Left kidney (tissue), 8 donors: ENCODE measurements at places on chromosomes 11 and 22. TPM values are rescaled to one million over a fixed set of nuclear protein-coding genes. Genes with fewer than 3 reads are reported as not detected.

KCNJ1 gene
- 76.0 TPM for polyA plus RNA-seq

MMP12 gene
- 4.4 TPM for polyA plus RNA-seq

PLAAT2 gene
- polyA plus RNA-seq, result 0.88 TPM

PAMR1 gene
- polyA plus RNA-seq, result 4.3 TPM

- DNase-seq, result no peak
Observed at GRCh38 chr11:9982127-9982795, 311.8 kb downstream of the SBF2 start.

DNA sequence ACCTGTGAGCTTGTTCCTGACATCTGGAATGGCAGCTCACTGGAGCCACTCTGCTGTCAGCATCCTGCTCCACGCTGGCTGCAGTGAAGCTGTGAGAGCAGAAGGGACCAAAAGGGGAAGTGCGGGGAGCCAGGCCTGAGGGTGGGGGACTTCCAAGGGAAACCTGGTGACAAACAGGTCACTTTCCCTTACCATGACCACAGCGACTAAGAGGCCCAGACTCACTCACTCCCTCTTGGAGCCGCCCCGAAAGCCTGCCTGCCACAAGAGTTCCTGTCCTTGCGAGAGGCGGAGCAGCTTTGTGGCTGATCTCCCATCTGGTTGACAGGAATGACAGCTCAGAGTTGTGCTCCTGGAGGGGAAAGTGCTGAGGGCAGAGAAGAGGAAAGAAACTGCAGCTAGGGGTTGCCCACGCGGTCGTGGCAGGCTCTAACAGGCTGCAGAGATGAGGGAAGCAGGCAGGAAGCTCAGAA lies 183.8 kb upstream of the NTM start:
- DNase-seq, result no peak

GRCh38 chr11:7575841-7576725 lies 62.3 kb downstream of the PPFIBP2 start:
- no peak for DNase-seq

DNA sequence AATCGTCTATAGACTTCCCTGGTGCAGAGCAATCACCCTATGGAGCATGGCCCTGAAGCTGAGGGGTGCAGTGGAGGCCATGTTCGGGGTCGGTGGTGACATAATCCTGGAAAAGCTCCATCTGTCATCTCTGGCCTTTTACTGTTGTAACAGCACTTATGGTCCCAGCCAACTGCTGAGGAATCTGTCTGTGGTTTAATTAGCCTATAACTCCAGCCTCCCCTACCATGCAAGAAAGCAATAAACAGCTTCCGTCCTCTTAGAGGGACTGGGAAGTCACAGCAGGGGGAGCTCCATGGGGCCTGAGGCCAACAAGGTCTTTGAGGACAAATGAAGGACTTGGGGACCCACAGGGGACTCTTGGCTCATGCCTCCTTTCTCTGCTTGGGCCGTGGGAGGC lies 159.1 kb upstream of the NECTIN1 start:
- DNase-seq, result peak; percentile 46

PATE4 gene
- polyA plus RNA-seq, result 0.20 TPM

DNA sequence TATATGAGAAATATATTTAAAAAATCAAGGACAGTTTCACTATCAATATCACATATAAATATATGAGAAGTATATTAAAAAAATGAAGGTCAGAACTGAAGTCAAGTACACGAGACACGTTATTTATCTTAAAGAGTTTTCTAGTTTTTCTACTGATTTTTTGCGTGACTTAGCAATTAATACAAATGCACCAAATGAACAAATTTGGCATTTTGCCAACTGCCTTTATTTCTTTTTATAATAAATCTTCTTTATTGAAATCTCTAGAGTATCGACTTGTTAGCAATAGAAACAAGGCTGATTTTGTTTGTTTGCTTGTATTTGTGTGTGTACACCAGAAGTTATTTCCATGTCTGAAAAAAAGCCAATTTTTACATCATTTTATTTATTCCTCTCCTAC lies 1684.7 kb upstream of the RAG2 start:
- no peak for DNase-seq

UQCR10 gene
- 127 TPM for polyA plus RNA-seq

DNA sequence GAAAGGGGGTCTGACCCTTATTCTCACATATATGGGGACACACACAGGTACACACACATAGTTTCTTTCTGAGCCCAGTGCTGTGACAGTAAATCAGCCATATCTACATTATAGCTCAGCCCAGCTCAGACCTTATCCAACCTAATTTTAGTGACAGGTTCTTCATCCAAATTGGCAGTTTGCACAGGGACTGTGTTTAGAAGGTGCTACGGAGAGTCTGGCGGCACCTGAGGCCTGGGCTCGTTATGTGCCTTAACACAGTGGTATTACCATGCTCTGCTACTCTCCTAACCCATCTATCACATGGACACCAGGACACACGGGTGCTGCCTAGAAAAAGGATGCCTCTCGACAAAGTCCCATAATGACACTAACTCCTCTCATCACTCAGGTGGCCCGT lies 109.3 kb downstream of the GALNT18 start:
- DNase-seq, result no peak

TENM4 gene
- 24.5 TPM for polyA plus RNA-seq

GRCh38 chr11:122197066-122197987 lies 81.3 kb upstream of the BLID start:
- no peak for DNase-seq

GRCh38 chr11:121654843-121655536 lies 202.2 kb upstream of the SORL1-AS1 start:
- no peak for DNase-seq

DNA sequence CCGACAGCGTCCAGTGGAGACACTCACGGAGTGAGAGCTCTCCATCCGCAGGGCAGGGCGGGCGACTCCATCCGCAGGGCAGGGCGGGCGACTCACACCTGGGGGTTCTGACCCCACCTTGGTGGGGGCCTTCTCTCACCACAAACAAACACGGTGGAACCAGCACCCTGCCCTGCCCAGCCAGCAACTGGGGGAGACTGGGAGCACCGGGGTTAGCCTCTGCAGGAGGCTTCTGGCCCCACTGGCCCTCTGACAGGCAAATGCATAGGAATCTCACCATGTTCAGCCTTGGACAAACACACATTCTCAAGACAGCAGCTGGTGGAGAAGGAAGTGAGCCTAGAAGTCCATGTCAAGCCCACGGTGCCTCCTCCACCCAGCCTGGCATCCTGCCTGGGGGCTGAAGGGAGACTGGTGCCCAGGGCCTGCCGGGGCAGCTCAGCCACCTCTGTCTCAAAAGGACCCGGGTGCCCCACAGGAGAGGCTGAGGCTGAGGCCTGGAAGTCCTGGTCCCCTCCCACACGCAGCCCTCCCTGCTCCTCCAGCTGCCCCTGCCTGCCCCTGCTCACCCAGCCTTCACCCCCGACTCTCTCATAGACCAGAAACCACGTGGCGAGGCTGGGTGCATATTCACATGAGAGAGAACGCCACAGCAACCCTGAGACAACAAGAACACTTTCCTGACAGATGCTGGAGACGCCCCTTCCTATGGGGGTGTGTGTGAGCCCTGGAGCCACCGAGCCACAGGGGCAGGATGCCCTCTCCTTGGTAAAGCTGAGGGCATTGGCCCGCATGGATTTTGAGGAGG lies 98.4 kb upstream of the B3GAT1 start:
- DNase-seq, result no peak

DNA sequence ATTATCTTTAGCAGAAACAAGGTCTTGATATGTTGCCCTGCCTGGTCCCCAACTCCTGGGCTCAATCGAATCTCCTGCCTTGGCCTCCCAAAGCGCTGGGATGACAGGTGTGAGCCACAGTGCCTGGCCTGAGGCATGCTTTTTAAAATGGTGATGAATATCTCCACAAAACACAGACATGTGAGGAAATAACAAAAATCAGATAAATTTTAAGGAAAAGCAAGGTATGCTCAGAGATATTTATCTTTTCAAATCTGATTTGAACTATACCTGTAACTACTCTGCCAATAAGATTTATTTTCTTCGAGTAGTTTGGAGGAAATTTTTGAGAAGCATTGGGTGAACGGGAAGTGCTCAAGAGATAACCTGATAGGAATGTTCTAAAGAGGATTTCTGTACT lies 35.9 kb upstream of the MMP20 start:
- no peak for DNase-seq

DNA sequence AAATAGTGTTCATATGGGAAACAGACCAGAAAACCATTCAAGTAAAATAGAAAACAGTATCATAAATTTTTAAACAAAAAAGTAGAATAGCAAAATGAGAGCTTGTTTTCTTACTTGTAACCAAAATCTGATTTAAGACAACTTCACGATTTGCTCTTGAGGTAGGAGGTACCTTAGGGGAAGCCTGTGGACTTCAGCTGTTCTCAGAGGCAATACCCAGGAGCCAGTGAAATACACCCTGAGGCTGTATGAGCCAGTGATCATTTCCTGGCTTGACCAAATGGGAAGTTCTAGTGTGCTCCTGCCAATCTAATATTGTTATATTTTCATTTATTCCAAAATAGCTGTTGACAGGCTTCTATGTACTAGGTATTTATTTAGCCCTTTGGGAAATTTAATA lies 104.8 kb downstream of the ARHGAP42 start:
- DNase-seq, result no peak

ZC3H7B gene
- 80.3 TPM for polyA plus RNA-seq

ELMOD1 gene
- 0.12 TPM for polyA plus RNA-seq

DNA sequence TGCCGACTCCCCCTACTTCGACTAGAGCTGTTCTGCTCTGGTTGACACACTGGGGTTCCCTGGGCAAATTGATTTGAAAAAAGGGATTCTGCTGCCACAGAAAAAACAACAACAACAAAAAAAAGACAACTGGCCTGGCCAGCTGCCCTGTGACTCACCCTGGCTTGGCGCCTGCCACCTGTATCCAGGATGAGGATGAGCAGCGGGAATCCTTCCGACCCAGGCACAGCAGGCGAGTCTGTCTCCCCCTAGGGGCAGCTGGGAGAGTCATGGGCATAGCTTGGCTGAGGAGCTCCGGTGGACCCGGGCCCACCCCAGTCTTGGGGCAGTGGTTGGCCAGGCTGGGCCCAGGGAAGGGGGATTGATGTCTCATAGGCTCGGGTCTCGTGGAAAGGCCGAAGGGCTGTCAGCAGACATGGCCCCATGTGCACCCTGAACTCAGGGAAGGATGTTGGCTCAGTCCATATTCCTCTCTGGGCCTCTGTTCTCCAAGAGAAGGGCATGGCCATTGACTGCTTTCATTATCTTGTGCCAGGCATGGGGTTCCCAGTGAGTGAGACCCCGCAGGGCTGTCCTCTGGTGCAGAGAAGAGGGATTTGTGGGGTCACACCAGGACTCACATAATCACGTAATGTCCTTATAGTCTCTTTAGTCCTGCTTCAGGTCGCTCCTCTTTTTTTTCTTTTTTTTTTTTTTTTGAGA lies 10.4 kb upstream of the SUN2 start:
- no peak for DNase-seq

DNA sequence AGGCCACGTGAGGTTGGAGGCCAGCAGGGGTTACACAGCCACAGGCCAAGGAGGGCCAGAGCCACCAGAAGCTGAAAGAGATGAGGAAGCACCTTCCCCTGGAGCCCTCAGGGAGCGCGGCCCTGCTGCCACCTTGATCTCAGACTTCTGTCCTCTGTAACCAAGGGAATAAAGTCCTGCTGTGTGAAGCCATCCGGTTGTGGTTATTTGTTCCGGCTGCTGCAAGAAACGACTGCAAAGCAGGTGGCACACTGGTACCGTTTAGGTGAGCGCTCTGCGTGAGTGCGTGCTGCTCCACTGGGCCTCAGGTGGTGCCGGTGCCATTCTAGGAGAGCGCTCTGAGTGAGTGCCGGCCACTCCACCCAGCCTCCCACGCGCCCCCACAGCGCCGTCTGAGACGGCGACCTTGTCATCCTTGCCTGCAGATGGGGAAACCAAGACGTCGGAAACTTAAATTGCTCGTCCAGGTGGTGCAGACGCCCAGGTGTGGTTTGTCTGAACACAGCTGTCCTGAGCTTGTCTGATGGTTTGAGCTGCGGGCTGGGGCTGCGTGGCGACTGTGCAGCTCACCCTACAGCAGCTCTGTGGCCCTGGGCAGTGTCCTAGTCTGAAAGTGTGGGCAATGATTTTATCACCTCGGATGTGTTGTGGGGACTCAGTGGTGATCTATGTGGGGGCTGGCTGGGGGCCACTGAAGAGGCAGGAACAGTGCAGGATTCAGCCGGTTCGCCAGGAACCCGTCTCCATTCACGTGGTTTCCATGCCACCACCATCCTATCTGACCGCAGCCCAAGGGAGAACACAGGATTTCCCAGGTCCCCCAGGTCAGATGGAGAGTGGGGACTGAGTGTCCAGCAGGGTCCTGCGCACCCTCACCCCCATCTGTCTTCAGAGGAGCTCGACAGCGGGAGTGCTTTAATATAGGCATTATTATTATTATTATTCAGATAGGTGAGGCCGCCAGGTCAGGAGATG lies 4.6 kb upstream of the MRGPRG start:
- no peak for DNase-seq

DNA sequence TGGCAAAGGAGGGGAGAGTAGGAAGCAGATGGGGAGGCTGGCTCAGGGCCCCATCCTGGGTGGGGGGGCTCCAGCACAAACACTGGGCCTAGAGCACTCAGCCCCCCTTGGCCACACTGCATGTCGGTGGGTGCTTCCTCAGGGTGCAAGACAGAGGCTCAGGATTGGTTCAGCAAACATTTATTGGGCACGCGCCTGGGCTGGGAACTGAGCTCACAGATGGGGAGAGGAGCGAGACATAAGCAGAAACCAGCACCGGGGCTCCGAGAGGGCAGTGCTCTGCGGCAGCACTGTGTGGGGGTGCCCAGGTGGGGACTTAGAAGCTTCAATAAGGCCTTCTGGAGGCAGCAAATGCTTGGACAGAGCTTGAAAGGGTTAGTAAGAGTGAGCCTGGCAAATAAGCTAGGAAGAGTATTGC lies 12.1 kb upstream of the EHD1 start:
- no peak for DNase-seq

C11orf52 gene
- polyA plus RNA-seq, result 10.0 TPM

- peak; percentile 83 for DNase-seq
Observed at GRCh38 chr11:46392421-46393230, 1.1 kb upstream of the CHRM4 start.

- no peak for DNase-seq
Observed at GRCh38 chr11:69949327-69949726, 128.8 kb upstream of the ANO1 start.

MMP8 gene
- not detected for polyA plus RNA-seq

GRCh38 chr11:111047374-111047773 lies 198.2 kb upstream of the POU2AF2 start:
- no peak for DNase-seq

- DNase-seq, result no peak
Observed at GRCh38 chr11:75323609-75324008, 27.9 kb downstream of the ARRB1 start.

DNA sequence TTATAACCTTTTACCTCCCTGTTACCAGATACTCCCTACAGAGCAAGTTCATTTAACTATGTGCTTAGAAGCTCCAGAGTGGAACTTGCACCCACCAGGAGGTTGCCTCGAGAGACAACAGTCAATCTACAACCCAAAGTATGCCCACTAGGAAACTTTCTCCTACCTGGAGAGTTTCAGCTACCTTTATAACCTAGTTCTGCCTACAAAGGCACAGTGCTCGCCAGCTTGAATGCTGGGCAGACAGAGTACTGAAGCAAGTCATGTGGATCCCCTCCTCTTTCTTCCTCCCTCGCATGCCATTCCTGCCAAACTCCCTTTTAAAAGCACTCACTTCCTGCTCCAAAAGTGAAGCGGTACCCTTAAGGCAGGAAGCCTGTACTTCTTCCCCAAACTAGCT lies 258.9 kb downstream of the SWAP70 start:
- no peak for DNase-seq
